ENCODE measurements at places on chromosomes 12 and 14. TPM values are rescaled to one million over a fixed set of nuclear protein-coding genes. Genes with fewer than 3 reads are reported as not detected.

DNA sequence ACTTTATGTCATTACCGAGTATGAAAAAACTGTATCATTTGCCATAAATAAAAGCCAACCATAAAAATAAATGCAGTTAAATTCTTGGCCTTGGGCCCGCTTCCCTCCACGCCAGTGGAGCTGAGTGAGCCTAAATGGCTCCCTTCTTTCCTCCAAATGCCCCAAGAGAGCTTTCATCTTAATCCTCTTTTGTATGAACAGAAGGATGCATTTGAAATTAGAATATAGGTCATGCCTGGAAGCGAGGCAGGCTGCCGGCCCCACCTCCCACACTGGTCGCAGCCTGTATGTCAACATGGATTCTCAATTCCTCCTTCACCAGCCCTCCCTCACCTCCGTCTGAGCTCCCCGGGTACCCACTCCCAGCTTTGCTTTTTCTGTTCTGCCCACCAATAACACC, 245.7 kb downstream of the SLC15A4 start:
- H3K27ac ChIP-seq, result no peak overlapping the region
- no peaks in the 10 kb centered on the region for H3K27me3 ChIP-seq
- DNase-seq, result no peak
- H3K4me1 ChIP-seq, result no peaks in the 10 kb centered on the region

- no peak overlapping the region for H3K4me3 ChIP-seq
- no peak overlapping the region for H3K27ac ChIP-seq
- H3K27me3 ChIP-seq, result no peaks in the 10 kb centered on the region
- no peaks in the 10 kb centered on the region for H3K4me1 ChIP-seq
These were observed 1.8 kb upstream of the CHST11 start for GRCh38 chr12:104454997-104455396.

DNA sequence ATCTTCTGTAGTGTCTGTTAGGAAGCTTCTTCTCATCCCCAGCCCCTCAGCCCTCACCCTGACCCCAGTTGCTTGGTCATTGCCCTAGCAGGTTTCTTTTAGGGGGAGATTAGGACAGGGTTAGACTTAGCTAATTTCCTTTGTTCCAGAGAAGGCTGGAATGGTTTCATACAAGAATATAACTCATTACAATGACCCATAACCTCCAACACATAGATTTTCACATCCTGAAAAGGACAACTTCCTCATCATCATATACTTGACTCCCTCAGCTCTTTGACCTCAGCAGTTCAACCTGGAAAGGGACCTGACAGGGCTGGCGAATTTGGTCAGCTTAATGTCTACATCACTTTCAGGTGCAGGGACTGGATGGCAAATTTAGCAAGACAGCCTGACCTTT, 8.0 kb upstream of the BHLHE41 start:
- no peak for DNase-seq
- H3K36me3 ChIP-seq, result no peaks in the 10 kb centered on the region
- no peak overlapping the region for H3K27ac ChIP-seq

Gene DTX1
- 4.9 TPM for total RNA-seq

DNA sequence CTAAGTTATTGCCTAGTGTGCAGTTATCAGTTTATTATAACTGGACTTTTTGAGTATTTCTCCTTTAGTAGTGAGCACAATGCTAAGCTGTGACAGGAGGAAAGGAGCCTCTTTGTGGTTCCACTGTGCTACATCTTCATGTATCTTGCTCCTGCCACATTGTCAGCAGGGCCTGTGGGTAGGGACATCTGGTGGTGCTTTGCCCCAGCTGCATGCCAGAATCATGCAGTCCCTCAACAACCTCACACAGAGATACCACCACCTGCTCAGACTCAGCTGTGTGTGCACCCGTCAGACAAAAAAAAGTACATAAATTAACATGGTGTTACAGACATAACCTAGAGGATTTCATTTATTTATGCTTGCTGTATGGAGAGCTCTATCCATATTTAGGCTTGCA, 51.1 kb downstream of the MIS18BP1 start:
- H3K4me3 ChIP-seq, result no peak overlapping the region
- H3K27me3 ChIP-seq, result no peaks in the 10 kb centered on the region
- H3K36me3 ChIP-seq, result peaks cover 11% of the 10 kb centered on the region
- no peaks in the 10 kb centered on the region for H3K4me1 ChIP-seq

GRCh38 chr12:51792417-51792816, 56.1 kb downstream of the FIGNL2 start:
- no peaks in the 10 kb centered on the region for H3K36me3 ChIP-seq
- H3K4me3 ChIP-seq, result no peak overlapping the region
- no peaks in the 10 kb centered on the region for H3K27me3 ChIP-seq
- H3K27ac ChIP-seq, result no peak overlapping the region

DNA sequence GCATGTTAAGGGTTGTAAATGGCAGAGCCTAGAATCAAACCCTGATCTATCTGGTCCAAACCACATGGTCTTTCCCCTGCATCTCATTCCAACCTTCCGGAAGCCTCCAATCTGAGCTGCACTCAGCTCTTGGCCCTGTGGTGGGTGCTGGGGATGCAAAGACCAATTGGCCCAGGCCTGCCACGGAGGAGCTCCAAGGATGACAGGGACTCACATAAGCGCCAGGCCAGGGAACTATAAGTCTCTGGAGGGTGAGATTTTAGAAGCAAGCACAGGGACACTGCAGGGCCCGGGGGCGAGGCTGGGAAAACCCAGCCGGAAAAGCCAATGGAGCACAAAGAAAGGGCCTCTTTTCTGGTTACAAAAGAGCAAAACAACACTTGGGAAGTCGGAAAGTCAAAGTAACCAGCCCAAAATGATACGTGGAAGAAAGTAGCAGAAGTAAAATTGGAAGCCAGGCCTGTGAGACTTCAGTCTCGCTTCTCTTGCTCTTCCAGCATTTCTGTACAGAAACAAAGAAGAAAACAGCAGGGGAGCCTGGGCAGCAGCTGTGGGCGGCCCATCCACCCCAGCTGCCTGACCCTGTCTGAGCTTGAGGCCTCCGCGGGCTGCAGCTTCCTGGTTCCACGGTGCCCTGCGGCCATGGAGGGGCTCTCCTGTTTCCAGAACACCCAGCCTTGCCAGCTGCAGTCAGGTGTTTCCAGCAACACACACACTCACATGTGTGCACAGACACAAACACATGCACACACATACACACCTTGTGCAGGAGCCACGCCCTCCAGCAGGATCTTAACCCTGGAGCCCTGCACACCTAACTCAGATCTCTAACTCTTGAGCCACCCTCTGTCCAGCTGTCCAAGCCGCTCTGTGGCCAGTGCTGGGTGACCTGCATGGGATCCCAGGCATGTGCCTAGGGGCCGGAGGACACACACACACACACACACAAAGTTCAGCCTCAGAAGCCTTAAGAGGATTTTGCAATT, 178.2 kb downstream of the BCL11B start:
- H3K4me1 ChIP-seq, result no peaks in the 10 kb centered on the region
- H3K4me3 ChIP-seq, result no peak overlapping the region
- DNase-seq, result peak; percentile 56
- no peaks in the 10 kb centered on the region for H3K36me3 ChIP-seq

DNA sequence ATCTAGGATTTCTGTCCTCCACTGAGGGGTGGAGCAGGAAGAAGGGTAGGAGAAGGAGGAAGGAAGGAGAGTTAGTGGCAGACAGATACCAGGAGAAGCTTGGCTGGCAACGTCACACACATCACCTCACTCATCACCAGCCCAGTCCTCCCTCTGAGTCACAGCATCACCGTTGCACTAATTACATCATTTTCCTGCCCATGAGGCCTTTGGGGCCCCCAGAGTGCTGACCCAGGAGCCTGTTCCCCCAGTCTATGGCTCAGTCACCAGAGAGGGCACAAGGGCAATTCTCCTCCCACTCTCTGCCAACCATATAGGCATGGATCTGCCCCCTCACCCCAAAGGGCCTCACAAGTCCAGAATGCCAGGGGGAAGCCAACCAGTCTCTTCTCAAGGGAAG, 4.6 kb downstream of the RND1 start:
- H3K4me3 ChIP-seq, result no peak overlapping the region
- no peaks in the 10 kb centered on the region for H3K27me3 ChIP-seq
- no peaks in the 10 kb centered on the region for H3K36me3 ChIP-seq

GRCh38 chr12:46702581-46703344, 123.0 kb downstream of the SLC38A4 start:
- no peaks in the 10 kb centered on the region for H3K36me3 ChIP-seq
- no peak overlapping the region for H3K4me3 ChIP-seq
- H3K27ac ChIP-seq, result no peak overlapping the region
- H3K27me3 ChIP-seq, result no peaks in the 10 kb centered on the region
- H3K4me1 ChIP-seq, result no peaks in the 10 kb centered on the region

Gene TAPBPL
- total RNA-seq, result 44.7 TPM

GRCh38 chr14:63905370-63905769, 52.6 kb downstream of the SYNE2 start:
- DNase-seq, result no peak
- no peaks in the 10 kb centered on the region for H3K27me3 ChIP-seq
- H3K36me3 ChIP-seq, result no peaks in the 10 kb centered on the region
- no peak overlapping the region for H3K4me3 ChIP-seq

Gene ZFYVE21
- 70.9 TPM for total RNA-seq

- no peak overlapping the region for H3K27ac ChIP-seq
- no peak for DNase-seq
- no peak overlapping the region for H3K4me3 ChIP-seq
- H3K27me3 ChIP-seq, result no peaks in the 10 kb centered on the region
- no peaks in the 10 kb centered on the region for H3K36me3 ChIP-seq
These were observed 39.8 kb downstream of the GPR135 start for GRCh38 chr14:59425322-59425935.

- H3K4me1 ChIP-seq, result no peaks in the 10 kb centered on the region
- no peak overlapping the region for H3K4me3 ChIP-seq
- H3K27me3 ChIP-seq, result no peaks in the 10 kb centered on the region
- no peaks in the 10 kb centered on the region for H3K36me3 ChIP-seq
- no peak overlapping the region for H3K27ac ChIP-seq
- DNase-seq, result peak; percentile 40
These were observed 31.2 kb downstream of the CCDC59 start for GRCh38 chr12:82326905-82327503.

DNA sequence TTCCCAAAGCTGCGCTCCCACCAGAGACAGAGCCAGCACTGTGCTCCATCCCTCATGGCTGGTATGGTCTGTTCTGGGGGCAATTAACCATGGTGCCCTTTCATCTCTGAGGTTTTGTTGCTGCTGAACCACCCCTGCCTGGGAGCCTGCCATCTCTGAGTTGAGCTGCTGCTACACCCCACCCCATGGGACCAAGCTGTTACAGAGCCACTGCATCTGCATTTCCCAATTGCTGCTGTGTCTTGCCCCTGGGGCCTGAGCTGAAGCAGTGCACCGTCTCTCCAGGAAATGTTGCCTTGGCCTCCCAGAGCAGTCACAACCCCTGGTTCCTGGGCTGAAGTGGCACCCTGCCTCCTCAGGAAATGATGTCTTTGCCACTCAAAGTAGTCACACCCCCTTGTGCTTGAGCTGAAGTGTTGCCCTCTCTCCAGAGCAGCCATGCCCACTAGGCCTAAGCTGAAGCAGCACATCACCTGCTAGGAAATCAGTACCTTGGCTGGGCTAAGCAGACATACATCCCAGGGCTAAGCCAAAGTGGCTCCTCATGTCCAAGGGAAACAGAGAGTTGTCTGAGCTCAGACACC, 140.3 kb downstream of the RERGL start:
- H3K4me1 ChIP-seq, result no peaks in the 10 kb centered on the region
- no peak overlapping the region for H3K4me3 ChIP-seq

Gene COX8C
- not detected for total RNA-seq

GRCh38 chr14:78666336-78667056, 496.3 kb downstream of the NRXN3 start:
- H3K4me3 ChIP-seq, result no peak overlapping the region
- H3K27me3 ChIP-seq, result no peaks in the 10 kb centered on the region
- no peak overlapping the region for H3K27ac ChIP-seq
- DNase-seq, result no peak

DNA sequence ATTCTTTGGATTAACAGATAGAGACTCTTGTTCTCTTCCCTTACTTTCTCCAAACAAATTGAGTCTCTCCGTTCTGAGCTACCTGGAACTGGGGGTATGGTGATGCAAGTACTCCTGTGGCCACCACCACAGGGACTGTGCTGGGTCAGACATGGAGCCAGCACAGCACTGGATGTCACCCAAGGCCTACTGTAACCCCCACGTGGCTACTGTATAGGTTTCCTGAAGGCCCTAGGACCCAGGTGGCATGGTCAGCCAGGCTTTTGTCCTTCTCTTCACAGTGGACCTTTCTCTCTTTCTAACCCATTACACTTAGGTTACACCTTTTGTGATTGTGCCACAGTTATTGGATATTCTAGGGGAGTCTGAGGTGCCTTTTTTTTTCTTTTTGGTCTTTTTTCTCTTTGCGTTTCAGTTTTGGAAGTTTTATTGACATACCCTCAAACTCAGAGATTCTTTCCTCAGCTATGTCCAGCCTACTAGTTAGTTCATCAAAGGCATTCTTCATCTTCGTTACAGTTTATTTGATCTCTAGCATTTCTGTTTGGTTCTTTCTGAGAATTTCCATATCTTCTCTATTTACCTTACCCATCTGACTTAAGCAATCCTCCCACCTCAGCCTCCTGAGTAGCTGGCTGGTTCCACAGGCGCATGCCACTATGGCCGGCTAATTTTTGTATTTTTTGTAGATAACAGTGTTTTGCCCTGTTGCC, 6.0 kb upstream of the KLHDC2 start:
- H3K4me3 ChIP-seq, result no peak overlapping the region
- H3K27me3 ChIP-seq, result no peaks in the 10 kb centered on the region
- no peak for DNase-seq
- H3K27ac ChIP-seq, result no peak overlapping the region
- H3K4me1 ChIP-seq, result no peaks in the 10 kb centered on the region

Gene KRT4
- not detected for total RNA-seq

Gene NAV3
- total RNA-seq, result 4.5 TPM

GRCh38 chr12:89417246-89417977, 65.1 kb upstream of the DUSP6 start:
- no peak overlapping the region for H3K4me3 ChIP-seq
- H3K27ac ChIP-seq, result no peak overlapping the region
- H3K27me3 ChIP-seq, result no peaks in the 10 kb centered on the region
- H3K36me3 ChIP-seq, result no peaks in the 10 kb centered on the region
- no peak for DNase-seq

DNA sequence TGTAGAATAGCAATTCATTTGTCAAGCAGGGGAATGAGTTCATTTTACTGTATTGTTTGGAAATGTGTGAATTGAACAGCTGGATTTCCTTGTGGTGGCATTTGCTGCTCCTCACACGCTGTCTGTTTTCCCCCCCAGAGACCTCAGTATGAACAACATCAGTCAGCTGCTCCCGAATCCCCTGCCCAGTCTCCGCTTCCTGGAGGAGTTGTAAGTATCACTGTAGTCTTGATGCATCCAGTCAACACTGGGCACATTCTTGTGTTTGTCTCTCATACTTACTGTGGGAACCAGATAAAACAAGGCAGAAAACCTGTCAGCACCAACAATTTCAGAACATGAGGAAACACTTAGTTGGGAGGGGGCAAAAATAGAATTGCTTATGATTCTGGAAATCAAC, 64.9 kb downstream of the LGR5 start:
- H3K4me1 ChIP-seq, result peaks cover 7% of the 10 kb centered on the region
- no peaks in the 10 kb centered on the region for H3K36me3 ChIP-seq
- no peak overlapping the region for H3K27ac ChIP-seq
- H3K27me3 ChIP-seq, result no peaks in the 10 kb centered on the region
- H3K4me3 ChIP-seq, result no peak overlapping the region
- peak; percentile 87 for DNase-seq

Gene STAB2
- total RNA-seq, result 0.16 TPM

- no peaks in the 10 kb centered on the region for H3K36me3 ChIP-seq
- DNase-seq, result peak; percentile 65
- H3K27ac ChIP-seq, result peak overlapping the region; percentile 20
- peak overlapping the region; percentile 52 for H3K4me3 ChIP-seq
These were observed 10.1 kb downstream of the BMP4 start for GRCh38 chr14:53946404-53947093.

- H3K27me3 ChIP-seq, result no peaks in the 10 kb centered on the region
- peak; percentile 59 for DNase-seq
- H3K4me1 ChIP-seq, result peaks cover 3% of the 10 kb centered on the region
- H3K36me3 ChIP-seq, result peaks cover 12% of the 10 kb centered on the region
- no peak overlapping the region for H3K4me3 ChIP-seq
These were observed 20.7 kb downstream of the FAIM2 start for GRCh38 chr12:49882851-49883464.
